ENCODE measurements at places on chromosomes 6 and 20. TPM values are rescaled to one million over a fixed set of nuclear protein-coding genes. Genes with fewer than 3 reads are reported as not detected.

DNA sequence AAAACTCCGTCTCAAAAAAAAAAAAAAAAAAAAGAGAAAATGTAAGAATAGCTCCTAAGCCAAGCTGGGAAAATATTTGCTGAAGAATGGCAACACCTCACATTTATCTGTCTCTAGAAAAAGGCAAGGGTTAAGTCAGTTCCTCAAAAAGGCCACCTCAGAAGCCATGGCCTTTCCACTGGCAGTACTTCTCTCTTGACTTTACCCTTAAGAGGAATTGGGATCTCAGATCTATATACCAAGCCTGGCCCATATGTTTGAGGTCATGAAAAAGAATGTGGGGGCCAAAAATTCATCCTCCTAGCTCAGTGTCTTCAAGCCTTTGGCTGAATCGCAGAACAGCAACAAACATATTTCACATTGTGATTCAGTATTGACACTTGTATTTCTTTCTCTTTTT lies 10.9 kb upstream of the NCOA3 start:
- no peak for DNase-seq

DNA sequence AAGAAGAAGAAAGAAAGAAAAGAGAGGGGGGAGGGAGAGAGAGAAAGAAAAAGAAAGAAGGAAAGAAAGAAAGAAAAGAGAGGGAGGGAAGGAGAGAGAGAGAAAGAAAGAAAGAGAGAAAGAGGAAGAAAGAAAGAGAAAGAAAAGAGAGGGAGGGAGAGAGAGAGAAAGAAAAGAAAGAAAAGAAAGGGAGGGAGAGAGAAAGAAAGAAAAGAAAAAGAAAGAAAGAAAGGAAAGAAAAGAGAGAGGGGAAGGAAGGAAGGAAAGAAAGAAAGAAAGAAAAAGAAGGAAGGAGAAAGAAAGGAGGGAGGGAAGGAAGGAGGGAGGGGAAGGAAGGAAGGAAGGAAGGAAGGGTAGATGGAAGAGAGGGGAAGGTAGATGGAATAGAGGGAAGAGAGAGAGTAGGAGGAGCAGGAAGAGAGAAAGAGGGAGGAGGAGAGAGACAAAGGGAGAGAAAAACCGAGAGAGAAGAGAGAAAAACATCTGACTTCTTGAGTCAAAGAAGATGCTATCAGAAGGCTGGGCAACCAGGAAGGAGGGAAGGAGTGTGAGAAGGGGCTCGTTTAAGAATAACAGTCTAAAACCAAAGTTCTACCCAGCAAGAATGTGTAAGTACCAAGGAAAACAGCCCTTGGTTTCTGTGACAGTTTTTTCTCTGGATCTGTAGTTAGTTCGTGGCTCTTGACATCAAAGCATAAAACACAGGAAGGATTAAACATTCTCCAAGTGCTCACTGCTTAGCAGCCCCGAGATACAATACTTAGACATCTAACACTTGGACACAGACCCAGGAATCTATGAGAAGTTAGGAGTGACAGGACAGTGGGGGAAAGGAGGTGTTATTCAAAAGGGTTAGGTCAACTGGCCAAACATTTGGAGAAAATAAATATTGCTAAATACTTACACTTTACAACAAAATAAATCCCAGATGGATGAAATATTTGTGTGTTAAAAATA lies 131.9 kb upstream of the STMND1 start:
- no peak for DNase-seq

TRIM31 gene
- not detected for polyA plus RNA-seq

- no peak for DNase-seq
Measured at GRCh38 chr6:24460966-24461365, 28.4 kb downstream of the GPLD1 start.

- DNase-seq: no peak
Measured at GRCh38 chr20:9402141-9402540, 112.2 kb upstream of the LAMP5 start.

DNA sequence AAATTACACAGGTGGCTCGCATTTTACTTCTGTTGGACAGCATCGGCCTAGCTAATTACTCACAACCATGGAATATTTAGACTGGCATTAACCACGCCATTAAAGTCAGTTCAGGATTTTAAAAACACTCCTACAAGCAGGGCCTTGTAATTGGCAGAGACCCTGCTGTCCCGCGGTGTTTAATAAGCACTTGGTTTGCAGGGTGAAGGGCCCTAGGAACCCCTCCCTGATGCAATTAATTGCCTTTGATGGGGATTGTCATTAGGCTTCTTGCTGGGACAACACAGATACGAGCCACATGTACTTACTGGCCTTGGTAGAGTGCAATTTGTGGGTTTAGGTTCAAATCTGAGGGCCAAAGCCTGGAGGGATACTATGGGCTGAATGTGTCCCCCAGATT lies 7.8 kb upstream of the VSTM2L start:
- DNase-seq: no peak

RGS17 gene
- polyA plus RNA-seq: 0.30 TPM

DNA sequence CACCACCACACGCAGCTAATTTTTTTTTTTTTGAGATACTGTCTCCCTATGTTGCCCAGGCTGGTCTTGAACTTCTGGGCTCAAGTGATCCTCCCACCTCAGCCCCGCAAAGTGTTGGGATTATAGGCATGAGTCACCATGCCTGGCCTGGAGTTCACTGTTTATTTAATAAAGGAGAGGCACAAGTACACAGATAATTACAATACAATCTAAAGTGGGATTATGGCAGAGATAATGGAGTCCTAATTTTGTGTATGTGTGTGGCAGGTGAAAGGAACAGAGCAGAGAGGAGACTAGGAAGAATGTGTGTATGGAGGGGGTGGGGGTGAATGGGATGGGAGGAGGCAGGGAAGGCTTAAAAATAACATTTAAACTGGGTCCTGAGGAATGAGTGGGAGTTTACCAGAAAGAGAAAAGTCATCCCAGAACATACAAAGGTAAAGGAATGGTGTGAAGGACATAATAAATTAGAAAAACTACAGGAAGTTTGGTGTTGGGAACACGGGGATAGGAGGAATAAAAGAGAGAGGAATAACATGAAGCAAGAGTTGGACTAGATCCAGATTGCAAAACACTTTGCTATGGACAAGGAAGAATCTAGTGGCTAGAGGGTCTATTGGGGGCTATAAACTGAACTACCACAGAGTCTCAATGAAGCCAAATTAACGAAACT lies 4.4 kb downstream of the NCOA5 start:
- DNase-seq: no peak

TMEM74B gene
- polyA plus RNA-seq: 0.55 TPM

- no peak for DNase-seq
Measured at GRCh38 chr6:83378621-83379388, 52.0 kb downstream of the ME1 start.

- DNase-seq: no peak
Measured at GRCh38 chr6:145529582-145529981, 205.7 kb downstream of the EPM2A start.

- peak; percentile 63 for DNase-seq
Measured at GRCh38 chr20:57374931-57375651, 16.1 kb upstream of the RBM38 start.

GRCh38 chr6:138765896-138766655 lies 7.5 kb upstream of the CCDC28A start:
- no peak for DNase-seq

- peak; percentile 68 for DNase-seq
Measured at GRCh38 chr6:3749977-3750316, 1.6 kb downstream of the PXDC1 start.

EYA2 gene
- polyA plus RNA-seq: 0.35 TPM

DNA sequence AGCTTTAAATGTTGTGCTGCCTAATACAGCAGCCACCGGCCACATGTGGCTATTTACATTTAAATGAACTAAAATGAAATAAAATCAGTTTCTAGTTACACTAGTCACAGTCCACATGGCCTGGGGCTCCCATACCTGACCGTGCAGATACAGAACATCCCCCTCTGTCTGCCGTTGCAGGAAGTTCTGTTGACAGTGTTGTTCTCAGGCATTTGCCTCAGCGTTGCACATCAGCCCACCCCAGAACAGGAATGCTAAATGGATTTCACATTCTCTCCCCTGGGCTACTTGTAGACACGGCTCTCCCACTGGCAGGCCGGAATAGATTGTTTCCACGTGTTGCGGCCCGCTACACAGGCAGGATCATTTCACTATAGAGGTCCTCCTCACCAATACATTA lies 26.3 kb downstream of the JAG1 start:
- DNase-seq: no peak

All from heart left ventricle (tissue), 16 donors.